ENCODE measurements at places on chromosomes 1 and 21.

- DNase-seq = no peak
Observed at GRCh38 chr1:17877896-17878295, 122.8 kb downstream of the ACTL8 start.

- no peak for DNase-seq
Observed at GRCh38 chr1:202135221-202135721, 9.3 kb downstream of the ARL8A start.

DNA sequence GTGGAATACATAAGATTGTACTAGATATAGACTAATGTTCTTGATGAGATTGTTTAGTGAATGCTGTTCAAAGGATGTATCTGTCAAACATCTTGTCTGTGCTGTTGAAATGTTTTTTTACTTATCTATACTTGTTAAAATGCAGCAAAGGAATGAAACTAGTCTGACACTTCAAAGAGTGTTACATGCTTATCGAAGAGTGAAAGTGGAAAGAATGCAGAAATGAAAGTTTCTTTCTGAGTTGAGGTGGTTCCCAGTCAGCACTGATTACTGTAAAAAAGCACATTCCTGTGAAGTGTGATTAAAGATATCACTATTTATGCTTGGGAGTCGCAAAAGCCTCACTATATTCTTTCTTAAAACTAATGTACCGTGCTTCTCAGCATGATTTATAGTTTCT lies 1225.2 kb downstream of the NCAM2 start:
- DNase-seq = no peak

DNA sequence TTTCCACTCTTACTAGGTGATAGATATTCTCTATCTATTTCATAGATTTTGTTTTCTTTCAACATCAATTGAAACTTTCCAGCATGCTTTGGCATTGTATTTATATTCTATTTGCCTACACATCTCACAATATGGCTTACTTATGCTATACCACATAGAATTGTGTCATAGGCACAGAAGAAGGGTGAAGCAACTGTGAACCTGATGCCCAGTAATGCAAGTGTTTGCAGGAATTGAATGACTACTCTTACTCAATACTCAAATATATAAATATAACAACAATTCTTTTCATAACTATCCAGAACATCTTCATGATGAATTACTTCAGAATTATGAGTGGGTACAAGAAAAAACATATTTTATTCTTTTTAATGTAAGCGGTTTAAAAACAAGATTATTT lies 165.9 kb downstream of the PTBP2 start:
- DNase-seq = no peak

DNA sequence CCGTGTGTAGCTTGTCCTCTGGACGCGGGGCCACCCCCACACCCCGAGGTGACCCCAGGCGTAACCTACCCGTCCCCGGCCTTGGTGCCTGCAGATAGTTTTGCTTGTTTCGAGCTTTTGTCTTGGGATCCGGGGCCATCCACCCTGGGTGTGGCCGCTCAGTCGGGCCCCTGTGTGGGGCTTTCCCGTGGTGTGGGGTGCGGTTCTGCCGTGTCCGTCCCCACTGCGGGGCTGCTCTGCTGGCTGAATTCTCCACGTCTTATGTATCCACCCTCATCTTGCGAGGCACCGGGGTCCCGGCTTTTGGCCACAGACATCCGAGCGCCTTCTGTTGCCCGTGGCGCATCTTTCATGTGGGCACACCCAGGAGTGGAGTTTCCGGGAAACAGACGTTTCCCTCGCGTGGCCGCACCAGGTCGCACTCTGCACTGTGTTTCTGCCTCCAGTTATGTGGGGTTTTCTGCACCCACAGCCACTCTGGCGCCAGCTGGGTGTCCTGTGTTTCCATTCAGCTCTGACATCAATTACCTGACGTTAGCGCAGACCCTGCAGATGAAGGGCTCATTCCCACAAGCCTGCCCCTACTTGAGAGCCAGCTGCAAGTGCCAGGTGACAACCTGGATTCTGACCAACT lies 64.9 kb downstream of the PRKCZ start:
- DNase-seq = no peak
